ENCODE measurements at places on chromosomes 13 and 19. TPM values are rescaled to one million over a fixed set of nuclear protein-coding genes. Genes with fewer than 3 reads are reported as not detected.

The LINGO3 gene
- not detected for total RNA-seq

The CGB5 gene
- not detected for total RNA-seq

The F2RL3 gene
- 0.88 TPM for total RNA-seq

The SLC10A2 gene
- not detected for total RNA-seq

The COX7A1 gene
- total RNA-seq: 10.2 TPM

The CYP2A6 gene
- not detected for total RNA-seq

The ZNF177 gene
- 1.9 TPM for total RNA-seq

The NLRP4 gene
- not detected for total RNA-seq

The ZNF93 gene
- total RNA-seq: 2.9 TPM

The REEP6 gene
- 5.0 TPM for total RNA-seq

The FFAR3 gene
- total RNA-seq: 0.19 TPM

The ZNF546 gene
- total RNA-seq: 9.4 TPM

The IL12RB1 gene
- total RNA-seq: not detected

The SEMA6B gene
- total RNA-seq: 12.2 TPM

The LGI4 gene
- total RNA-seq: 0.05 TPM

The ZNF878 gene
- total RNA-seq: 0.05 TPM

The ATP4B gene
- total RNA-seq: not detected

The SOHLH2 gene
- total RNA-seq: 1.4 TPM

The VSTM2B gene
- total RNA-seq: not detected

The C1QTNF9 gene
- total RNA-seq: not detected

The IGSF23 gene
- total RNA-seq: not detected

The IGFL3 gene
- not detected for total RNA-seq

The ATP8A2 gene
- total RNA-seq: not detected

The ONECUT3 gene
- not detected for total RNA-seq

The CYP4F11 gene
- total RNA-seq: not detected
